ENCODE measurements at places on chromosomes 4 and X.

GRCh38 chr4:38818441-38818976, 13.9 kb upstream of the TLR1 start:
- no peak for DNase-seq

- DNase-seq: no peak
Observed at GRCh38 chr4:10123227-10124101, 6.9 kb upstream of the WDR1 start.

DNA sequence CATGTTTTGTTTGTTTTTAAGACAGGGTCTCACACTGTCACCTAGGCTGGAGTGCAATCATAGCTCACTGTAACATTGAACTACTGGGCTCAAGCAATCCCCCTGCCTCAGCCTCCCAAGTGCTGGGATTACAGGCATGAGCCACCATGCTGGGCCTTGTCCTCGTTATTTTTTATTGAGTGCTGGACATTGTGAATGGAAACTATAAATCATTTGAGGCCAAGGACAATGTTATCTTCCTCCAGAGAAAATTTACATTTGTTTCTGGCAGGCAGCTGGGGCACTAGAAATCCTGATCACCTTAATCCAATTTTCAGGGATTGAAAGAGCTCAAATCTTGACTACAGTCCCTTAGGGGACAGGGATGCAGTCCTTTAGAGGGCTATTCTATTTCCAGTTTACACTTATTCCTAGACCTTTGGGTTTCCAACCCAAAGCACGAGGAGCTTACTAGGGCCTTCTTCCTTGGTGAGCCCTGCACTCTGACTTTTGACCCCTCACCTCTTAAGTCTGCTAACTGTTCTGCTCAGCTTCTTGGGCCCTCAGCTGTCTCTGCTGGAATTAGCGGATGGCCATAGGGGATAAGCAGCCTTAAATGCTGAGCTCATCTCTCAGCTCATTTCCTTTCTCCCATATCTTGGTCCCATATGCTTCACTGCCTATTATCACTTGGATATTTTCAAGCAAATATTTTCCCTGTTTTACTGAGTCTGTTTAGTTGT, 23.0 kb upstream of the PDZD4 start:
- DNase-seq: no peak

DNA sequence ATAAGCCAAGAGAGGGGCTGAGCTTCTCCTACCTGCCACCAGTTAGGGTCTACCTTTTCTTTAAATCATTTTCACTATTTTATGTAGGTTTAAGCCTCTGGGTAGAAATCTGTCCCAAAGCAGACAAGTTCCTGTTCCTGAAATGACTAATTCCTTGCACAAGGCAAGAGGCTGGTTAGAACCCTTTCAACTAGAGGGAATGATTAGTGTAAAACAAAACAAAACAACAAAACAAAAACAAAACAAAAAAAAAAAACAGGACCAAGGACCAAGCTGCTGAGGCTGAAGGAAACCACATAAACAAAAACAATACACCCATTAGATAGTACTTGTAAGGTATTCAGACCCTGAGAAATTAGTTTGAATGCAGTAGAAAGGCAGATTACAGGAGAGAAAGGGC, 62.7 kb downstream of the MAML3 start:
- no peak for DNase-seq

GRCh38 chr4:122163301-122163700, 11.2 kb downstream of the BLTP1 start:
- no peak for DNase-seq

DNA sequence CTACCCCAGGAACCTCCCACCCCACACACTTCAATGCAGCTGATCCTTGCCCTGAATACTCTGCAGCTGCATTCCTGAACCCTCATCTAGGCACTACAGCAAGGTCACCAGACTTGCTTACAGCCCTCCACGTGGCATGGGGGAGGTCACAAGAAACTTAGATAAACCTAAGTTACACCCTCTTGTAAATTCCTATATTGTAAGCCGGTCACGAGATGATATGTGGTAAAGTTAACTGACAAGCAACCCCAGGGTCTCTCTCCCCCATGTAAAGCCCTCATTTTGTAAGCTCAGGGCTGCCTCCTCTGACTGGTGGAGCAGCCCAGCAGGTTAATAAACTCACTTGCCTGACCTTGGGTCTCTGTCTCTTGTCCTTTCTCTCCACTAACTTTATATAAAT, 570.7 kb downstream of the PCDH7 start:
- DNase-seq: no peak

DNA sequence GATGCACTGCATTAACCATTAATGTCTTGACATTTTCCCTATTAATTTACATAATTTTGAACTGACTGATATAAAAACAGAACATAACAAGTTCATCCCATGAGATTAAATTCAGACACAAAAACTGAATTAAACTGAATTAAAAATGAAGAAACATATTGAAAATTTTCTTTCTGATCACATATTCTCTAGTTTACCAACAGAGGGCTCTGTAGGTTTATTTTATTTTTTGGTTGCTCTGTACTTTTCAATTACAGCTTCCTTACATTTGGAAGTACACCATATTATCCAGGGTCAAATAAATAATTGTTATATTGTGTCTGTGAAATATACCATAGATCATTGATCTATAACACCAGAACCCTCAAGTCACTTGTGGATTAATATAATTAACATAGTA, 27.3 kb upstream of the CT83 start:
- DNase-seq: no peak

- peak; percentile 72 for DNase-seq
Observed at GRCh38 chrX:40140706-40141499, 43.1 kb upstream of the BCOR start.

GRCh38 chrX:143121477-143121876, 95.7 kb downstream of the SPANXN4 start:
- DNase-seq: no peak

Measured in ovary (tissue), 10 donors.